ENCODE measurements at places on chromosomes 6 and 20.

- DNase-seq: peak; percentile 63
Observed at GRCh38 chr20:48657426-48658197, 170.2 kb downstream of the PREX1 start.

DNA sequence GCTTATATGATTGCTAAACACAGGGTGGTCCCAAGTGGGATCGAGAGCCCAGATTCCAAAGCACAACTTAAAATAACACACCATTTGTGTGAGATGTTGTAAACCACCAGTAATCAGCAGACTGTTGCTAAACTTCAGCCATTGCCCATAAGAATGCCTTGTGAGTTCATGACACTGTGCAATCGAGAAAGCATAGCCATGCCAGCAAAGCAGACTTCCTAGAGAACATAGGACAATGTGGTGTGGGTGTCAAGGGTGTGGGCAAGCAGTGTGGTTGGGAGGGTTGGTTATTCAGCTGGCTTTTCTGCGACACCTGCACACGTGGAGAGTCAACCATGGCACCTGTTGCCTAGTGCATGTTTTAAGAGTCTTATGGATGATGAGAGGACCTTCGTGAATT lies 16.1 kb upstream of the CALHM6 start:
- DNase-seq: no peak

GRCh38 chr6:110399219-110400071 lies 15.9 kb downstream of the DDO start:
- DNase-seq: no peak

- no peak for DNase-seq
Observed at GRCh38 chr6:81031416-81031815, 721.1 kb downstream of the TENT5A start.

GRCh38 chr6:113630738-113631535 lies 226.2 kb upstream of the MARCKS start:
- no peak for DNase-seq
